ENCODE measurements at places on chromosomes 2 and 18. TPM values are rescaled to one million over a fixed set of nuclear protein-coding genes. Genes with fewer than 3 reads are reported as not detected.

ALPG gene
- not detected for total RNA-seq

MTA3 gene
- 30.9 TPM for total RNA-seq

SLC38A11 gene
- total RNA-seq = not detected

MAPRE3 gene
- total RNA-seq = 4.2 TPM

FLACC1 gene
- total RNA-seq = 1.1 TPM

ERICH2 gene
- total RNA-seq = not detected

RPE gene
- 61.9 TPM for total RNA-seq

TTN gene
- 0.84 TPM for total RNA-seq

Data from activated T-helper 17 cell treated with anti-CD3 and anti-CD28 coated beads, Interleukin-2, amount 50 U/mL, for 72 hours (primary cell).